Stimulated activated CD8-positive, alpha-beta memory T cell treated with anti-CD3 and anti-CD28 coated beads, Interleukin-15, amount 100 ng/mL, for 24 hours (primary cell): ENCODE measurements at places on chromosomes 5 and 9.

- no peak for DNase-seq
Observed at GRCh38 chr5:132394667-132395259, 25.3 kb downstream of the SLC22A5 start.

DNA sequence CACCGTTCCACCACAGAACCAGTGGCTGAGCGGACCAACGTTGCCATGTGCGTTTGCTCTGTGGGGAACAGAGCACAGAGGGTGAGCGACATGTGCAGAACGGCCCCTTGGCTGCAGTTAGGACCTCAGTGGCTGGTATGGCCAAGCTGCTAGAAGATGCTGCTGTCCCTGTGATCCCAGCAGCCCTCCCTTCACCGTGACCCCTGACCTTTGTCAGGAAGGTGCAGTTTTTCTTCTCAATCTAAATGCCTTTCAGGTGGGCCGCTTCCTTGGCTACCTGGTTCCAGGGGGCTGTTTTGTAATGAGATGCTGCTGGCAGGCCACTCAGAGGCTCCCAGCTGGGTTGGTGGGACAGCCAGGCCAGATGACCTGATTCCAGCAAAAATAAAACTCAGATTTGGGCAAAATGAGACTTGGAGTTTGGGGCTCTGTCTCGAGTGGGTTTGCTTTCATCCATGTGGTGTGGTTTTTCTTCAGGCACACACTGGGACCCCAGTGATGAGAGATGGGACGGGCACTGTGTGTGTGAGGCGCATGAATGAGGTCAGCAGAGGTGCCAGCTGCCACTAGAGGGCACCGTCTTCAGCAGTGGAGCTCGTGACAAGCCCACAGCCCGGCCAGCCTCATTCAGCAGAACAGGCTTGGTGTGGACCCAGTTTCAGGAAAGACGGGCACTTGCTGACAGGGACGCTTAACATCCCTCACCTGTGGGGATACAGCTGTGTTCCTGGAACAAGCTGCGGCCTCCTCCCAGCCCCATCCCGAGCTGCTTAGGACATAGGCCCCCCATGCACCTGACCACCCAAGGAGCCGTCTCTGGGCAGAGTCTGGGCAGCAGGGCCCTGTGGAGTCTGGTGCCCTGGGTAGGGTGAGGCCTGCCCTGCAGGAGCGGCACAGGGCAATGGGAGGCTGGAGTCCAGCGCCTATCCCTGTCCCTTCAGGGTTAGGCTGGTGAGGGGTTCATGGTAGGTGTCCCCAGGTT, 4.1 kb downstream of the MRPS2 start:
- DNase-seq: no peak

GRCh38 chr5:43017428-43017815, 22.7 kb downstream of the ANXA2R start:
- no peak for DNase-seq

- no peak for DNase-seq
Observed at GRCh38 chr9:99134893-99135341, 30.0 kb downstream of the TGFBR1 start.

- DNase-seq: no peak
Observed at GRCh38 chr5:81961651-81962440, 10.0 kb upstream of the ATG10 start.

GRCh38 chr5:57559110-57559635, 76.6 kb upstream of the ACTBL2 start:
- no peak for DNase-seq

DNA sequence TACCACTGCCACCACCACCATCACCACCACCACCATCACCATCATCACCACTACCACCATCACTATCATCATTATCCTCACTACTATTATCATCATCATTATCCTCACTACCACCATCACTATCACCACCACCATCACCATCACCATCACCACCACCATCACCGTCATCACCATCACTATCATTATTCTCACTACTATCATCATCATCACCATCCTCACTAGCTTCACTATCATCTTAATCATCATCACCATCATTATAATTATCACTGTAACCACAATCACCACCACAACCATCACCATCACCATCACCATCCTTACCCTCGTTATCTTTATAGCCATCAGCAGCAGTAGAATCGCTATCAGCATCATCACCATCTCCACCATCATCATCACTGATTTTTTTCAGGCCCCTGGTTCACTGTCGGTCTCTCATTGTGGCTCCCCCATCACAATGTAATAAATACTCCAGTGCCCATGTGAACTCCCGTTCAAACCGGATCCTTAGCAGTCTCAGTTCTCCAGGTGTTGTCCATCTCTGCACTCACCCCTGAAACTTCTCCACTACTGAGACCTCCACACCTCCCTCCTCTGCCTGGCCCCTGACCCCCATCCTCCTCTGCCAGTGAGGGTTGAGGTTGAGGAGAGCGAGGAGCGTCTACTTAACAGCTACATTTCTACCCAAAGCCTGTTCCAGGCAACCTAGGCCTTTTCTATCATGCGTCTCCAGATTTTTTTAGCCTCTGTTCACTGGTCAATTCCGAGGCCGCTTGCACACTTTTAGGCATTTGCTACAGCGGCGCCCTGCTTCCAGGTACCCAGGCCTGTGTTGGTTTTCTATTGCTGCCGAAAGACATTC, 238.2 kb downstream of the PBX3 start:
- DNase-seq: no peak

DNA sequence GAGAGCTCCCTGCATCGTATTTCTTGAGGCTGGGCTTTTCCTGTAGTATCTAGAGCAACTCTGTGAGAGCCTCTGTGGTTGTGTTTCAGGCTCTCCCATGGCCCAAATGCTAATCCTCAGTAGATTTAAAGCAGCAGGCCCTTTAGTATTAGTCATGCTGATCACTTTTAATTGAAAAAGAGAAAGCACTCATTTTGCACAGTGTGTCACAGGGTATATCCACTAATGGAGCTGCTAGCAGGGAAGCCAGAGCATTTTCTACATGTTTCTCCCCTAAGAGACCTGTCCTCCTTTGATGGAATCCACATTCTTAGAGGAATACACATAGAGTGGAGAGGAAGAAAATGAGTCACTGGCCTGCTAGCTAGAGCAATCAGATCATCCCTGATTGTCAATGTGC, 348.5 kb downstream of the TMEM232 start:
- DNase-seq: no peak

DNA sequence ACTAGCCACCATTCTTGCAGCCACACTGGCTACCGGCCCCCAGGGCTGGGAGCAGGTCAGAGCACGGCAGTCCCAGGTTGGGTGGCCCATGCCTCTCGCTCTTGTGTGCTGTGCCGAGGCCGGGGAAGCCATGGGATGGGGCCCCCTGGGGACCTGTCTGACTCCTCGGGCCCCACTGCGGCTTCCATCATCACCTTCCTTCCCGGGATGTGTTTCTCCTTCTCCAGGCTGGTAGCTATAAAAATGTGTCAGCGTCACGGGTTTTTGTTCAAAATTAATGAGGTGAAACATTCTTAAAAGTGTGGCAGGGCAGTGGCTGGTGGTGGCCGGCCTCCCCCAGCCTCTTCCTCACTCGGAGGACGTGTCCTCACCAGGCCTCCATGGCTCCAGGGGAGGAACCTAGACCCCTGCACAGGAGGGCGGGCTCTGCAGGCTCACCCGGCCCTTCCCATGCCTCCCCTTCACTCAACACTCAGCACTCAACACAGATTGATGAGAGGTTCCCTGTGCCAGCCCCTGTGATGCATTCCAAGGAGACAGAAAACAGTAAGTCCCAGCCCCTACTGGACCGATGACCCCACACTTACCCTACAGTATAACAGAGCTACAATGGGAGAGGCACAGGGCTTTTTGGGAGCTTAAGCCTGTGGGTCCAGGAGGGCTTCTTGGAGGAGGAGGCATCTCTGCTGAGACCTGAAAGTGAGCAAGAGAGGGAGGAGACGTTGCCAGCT, 43.2 kb downstream of the PTGES start:
- DNase-seq: no peak

GRCh38 chr9:131080589-131080988, 15.7 kb upstream of the AIF1L start:
- DNase-seq: no peak

DNA sequence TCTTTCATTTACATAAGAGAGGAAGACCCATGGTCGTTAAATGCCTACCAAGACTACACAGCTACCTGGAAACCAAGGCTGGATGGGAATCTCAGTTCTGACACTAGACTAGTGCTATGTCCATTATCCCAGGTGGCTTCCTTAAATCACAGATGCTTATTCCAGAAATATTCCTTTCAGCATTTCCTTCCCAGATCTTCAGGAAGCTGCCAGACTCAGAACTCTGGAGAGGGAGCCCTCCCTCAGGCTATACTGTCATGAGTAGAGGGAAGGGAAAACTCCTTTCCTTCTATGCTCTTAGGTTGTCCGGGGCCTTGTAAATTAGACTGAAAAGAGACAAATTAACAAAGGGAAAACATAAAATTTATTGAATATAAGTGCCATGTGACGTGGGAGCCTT, 20.8 kb downstream of the FREM1 start:
- no peak for DNase-seq
